ENCODE measurements at places on chromosomes 16 and 17.

- no peak for DNase-seq
Measured at GRCh38 chr17:38674014-38674748, 576 bp downstream of the EPOP start.

- DNase-seq, result no peak
Measured at GRCh38 chr16:48291303-48291702, 44.0 kb upstream of the ABCC11 start.

DNA sequence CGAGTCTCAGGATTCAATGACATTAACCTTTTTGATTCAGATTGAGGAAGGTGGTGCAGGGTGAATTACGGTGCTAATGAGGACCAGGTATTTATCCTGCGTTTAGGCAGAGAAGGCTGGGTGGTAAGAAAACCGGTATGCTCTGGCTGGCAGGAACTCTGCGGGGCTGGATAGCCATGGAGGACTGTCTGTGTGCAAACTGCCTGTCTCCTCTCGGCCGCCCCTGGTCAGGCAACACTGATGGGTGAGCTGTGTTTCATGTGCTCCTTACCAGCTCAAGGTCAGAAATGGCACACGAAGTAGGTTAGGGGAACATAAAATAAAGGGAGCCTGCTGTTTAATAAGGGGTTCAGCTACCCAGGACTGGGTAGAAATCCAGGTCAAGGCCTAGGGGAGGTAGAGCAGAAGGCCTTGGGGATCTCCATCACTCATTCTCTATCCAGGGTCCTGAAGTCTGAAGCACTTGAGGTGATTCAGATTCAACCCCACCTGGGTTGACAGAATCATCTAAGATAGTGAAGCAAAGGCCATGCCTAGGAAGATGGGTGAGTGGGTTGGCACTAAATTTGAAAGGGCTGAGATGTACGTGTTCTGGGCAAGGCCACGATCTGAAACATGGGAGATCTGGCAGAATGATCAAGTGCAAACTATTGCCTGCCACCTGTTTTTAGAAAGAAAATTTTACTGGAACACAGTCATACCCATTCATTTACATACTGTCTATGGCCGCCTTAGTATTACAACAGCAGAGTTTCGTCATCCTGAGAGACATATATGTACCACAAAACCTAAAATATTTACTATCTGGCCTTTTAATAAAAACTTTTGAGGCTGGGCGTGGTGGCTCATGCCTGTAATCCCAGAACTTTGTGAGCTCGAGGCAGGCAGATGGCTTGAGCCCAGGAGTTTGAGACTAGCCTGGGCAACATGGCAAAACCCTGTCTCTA lies 292.5 kb downstream of the XYLT1 start:
- DNase-seq, result no peak

GRCh38 chr16:81551821-81552304 lies 107.3 kb downstream of the CMIP start:
- DNase-seq, result peak; percentile 51

DNA sequence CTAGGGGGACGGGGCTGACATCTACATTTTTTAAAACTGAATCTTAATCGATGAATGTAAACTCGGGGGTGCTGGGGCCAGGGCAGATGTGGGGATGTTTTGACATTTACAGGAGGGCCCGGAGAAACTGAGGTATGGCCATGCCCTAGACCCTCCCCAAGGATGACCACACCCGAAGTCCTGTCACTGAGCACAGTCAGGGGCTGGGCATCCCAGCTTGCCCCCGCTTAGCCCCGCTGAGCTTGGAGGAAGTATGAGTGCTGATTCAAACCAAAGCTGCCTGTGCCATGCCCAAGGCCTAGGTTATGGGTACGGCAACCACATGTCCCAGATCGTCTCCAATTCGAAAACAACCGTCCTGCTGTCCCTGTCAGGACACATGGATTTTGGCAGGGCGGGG lies 21.4 kb downstream of the ADAM11 start:
- no peak for DNase-seq
